ENCODE measurements at places on chromosomes 2 and 18.

GRCh38 chr18:54127759-54128378 lies 96.6 kb downstream of the MBD2 start:
- peak; percentile 8 for DNase-seq

- DNase-seq = no peak
These were observed 71.1 kb downstream of the DSC3 start for GRCh38 chr18:30971338-30971956.

GRCh38 chr2:54716375-54716774 lies 7.1 kb upstream of the EML6 start:
- DNase-seq = no peak

DNA sequence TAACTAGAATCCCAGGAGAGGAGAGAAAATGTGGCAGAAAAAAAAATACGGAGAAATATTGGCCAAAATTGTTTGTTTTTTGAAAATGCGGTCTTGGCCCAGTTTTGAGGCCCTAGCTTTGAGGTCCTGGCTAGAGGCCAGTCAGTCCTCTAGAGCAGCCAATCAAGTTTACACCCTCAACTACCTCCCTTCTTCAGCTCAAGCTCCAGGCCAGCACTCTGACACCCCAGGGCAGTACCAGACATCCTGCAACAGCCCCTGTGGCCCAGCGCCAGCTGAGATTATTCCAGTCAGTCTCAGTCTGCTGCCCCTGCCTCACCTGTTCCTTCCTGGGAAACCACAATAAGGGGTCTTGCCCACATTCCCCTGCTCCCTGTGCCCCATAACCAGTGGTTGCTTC lies 107.7 kb downstream of the UGGT1 start:
- no peak for DNase-seq

DNA sequence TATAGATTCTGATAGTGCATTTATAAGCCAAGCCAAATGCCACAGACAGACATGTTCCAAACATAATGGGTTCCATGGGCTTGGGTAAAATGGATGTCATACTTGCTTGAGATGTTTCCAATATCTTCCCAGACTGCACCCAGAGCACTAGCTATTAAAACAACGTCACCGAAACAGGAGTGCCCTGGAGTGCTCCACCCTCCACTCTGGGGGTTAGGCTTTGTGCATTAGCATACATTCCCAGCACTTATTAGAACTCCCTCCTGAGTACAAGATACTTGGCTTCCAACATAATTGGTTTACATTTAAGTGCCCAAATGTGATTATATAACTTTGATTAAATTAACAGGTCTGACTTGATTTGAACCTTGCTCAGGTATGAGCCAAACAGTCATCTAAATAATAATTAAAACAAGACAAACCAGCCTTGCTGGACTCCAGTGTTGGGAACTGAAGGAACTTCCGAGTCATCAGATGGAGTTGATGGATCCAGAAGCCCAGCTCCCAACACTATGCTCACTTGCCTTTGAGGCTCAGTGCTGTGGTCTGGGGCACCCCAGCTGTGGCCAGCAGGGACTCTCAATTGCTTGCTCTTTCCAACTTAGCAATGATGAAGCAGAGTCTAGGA lies 60.5 kb upstream of the LGALSL start:
- DNase-seq = no peak

GRCh38 chr2:191933307-191934105 lies 86.6 kb upstream of the CAVIN2 start:
- no peak for DNase-seq

DNA sequence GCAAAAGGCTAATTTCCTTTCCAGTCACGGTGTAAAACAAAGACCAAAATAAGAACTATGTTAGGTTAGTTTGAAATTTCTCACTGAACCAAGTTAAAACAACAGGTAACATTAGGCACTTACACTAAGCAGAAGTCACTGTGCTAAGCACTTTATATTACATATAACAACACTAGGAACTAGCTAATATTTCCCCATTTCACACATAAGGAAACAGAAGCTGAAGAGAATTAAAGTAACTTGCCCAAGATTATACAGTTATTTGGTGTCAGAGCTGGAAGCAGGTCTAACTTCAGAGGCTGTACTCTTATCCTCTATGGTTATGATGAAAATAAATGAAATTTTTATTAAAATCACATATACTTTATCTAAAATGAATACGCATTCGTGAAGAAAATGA lies 5.9 kb downstream of the ITSN2 start:
- no peak for DNase-seq

DNA sequence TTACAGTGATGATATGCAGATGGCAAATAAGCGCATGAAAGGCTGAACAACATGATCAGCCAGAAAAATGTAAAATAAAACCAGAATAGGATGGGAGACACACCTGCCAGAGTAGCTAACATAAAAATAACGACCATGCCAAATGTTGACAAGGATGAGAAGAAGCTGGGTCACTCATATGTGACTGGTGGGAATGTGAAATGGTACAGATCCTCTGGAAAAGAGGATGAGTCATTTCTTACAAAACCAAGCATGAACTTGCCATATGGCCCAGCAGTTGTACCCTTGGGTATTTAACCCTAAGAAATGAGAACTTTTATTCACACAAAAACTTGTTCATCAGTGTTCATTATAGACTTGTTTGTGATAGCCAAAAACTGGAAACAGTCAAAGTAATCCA lies 143.8 kb downstream of the SH3BP4 start:
- DNase-seq = no peak

DNA sequence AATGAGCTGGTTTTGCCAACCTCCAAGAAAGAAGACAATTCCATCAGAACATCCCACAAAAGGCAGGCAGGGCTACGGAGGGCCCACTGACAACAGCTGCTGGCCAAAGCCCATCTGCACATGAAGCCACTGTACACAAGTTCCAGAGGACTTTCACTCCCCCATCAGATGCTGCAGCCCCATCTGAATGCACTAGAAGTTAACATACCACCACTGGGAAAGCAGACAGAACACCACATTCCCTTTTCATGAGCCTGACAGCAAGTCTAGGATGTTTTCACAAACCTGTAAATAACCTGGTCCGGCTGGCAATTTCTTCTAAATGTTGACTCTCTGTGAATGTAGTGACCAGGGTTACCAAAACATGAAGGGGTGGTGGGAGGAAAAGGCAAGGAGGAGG lies 41.5 kb downstream of the CCBE1 start:
- no peak for DNase-seq

DNA sequence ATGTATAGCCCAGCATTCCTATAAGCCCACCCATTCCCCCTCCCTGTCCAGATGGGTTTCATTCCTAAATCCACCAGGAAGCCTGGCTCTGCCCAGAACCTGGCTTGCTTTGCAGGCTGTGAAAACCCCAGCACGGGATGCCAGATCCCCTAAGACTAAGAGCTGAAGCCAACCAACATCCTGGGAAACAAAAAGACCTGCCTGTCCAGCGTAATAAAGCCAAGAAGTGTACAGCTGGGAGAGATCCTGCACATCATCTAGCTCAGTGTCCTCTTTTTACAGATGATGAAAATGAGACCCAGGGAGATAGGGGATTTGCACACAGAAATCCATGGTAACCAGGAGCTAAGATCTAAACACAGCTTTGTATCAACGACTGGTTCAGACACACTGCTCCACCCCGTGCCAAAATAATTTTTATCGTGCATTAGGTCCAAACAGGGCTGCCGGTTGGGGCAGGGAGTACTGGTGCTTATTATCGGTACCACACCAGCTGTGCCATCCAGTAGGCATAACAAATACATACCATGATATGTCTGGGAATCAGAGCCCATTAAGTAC lies 2.9 kb downstream of the RND3 start:
- DNase-seq = no peak

- DNase-seq = no peak
These were observed 119.8 kb downstream of the PLEKHM3 start for GRCh38 chr2:207905546-207905945.

GRCh38 chr2:11827547-11827946 lies 81.1 kb downstream of the LPIN1 start:
- DNase-seq = no peak

GRCh38 chr2:198337368-198337767 lies 533.0 kb downstream of the PLCL1 start:
- no peak for DNase-seq

DNA sequence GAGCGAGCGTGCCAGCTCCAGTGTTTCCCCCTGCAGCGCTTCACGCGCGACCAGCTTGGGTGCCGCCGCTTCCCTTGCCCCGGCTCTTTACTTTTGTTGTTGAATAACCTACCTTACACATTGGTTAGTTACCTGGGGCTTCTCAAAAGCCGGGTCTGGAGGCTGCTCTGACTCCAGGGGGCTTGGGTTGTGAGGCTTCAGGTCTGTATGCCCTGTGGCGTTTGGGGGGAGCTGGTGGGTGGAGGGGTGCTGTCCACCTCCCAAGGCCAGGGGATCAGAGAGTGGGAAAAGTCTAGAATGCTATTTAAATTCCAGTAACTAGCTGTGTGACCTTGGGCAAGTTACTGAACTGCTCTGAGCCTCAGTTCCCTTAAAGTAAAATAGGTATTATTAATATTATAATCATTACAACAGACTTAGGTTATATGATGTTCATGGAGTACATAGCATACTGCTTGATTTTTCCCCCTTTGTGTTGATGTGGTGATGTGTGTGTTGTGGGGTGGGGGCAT lies 770 bp downstream of the LYPD6B start:
- no peak for DNase-seq

GRCh38 chr2:109057686-109058085 lies 68.7 kb upstream of the EDAR start:
- no peak for DNase-seq

- no peak for DNase-seq
These were observed 1974.8 kb upstream of the LRRTM1 start for GRCh38 chr2:82279367-82279766.

DNA sequence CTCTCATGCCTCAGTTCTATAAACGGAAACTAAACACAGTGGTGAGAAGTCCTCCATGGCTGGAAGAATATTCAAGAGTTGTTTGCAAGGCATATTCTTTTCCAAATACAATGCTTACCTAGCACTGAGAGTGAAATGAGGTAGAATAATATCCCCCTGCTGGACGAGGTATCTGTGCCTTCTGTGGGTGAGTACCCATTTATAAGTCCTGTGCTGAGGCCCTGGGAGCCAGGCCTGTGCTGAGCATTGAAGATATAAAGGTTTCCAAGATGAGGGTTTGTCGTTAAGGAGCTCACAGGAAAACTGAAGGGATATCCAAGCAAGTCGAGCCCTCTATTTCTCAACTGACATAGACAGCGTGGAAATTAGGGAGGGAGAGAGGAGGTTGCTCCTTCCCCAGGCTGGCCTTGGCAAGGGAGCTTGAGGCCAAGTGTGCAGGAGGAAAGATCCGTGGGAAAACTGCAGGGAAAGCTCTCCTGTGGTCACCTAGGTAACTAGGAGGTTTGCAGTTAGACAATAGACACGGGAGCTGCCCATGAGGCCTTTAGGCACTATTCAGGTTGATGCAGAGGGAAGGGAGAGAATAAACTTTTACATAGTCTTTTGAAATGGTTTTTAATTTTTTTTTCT lies 17.6 kb downstream of the PTPRM start:
- no peak for DNase-seq

DNA sequence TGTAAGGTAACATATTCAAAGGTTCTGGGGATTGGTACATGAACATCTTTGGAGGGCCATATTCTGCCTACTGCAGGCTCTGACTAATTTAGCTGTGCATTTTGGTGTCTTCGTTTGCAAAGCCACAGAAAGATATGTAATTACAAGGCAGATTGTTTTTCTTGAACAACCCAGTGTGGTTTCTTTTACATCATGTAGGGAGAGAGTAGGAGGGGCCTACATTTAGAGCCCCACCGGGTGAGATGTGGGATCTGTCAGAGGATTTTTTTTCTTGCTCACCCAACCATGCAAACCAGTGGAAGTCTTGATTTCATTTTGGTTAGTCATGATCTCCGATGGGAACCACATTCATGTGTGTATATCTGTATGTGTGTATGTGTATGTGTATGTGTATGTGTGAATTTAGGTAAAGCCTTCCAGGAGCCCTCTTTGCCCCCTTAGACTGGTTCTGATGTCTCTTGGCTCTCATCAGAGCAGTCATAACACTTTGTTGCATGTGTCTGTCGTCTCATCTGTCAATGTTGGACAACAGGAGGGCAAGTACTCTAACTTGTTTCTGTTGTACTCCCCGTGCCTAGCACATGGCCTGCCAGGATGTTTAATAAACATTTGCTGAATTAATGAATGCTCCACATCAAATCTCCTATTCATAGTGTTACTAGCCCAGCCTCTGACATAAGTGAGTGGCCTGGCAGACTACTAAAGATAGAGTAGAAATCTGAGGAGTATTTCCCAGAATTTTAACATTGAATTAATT lies 239.9 kb downstream of the MTX2 start:
- no peak for DNase-seq

DNA sequence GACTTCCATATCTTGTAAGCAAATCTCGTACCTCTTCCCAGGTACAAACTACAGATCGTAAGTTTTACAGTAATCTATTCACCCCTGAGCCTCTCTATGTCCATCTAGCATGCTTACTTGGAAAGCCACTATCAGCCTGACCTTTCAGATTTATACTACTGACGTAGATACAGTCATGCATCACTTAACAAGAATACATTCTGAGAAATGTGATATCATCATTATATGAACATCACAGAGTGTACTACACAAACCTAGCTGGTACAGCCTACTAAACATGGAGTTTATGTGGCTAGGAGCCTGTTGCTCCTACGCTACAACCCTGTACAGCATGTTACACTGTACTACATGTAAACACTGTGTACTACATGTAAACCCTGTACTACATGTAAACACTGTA lies 293.2 kb upstream of the ZNF804A start:
- no peak for DNase-seq

DNA sequence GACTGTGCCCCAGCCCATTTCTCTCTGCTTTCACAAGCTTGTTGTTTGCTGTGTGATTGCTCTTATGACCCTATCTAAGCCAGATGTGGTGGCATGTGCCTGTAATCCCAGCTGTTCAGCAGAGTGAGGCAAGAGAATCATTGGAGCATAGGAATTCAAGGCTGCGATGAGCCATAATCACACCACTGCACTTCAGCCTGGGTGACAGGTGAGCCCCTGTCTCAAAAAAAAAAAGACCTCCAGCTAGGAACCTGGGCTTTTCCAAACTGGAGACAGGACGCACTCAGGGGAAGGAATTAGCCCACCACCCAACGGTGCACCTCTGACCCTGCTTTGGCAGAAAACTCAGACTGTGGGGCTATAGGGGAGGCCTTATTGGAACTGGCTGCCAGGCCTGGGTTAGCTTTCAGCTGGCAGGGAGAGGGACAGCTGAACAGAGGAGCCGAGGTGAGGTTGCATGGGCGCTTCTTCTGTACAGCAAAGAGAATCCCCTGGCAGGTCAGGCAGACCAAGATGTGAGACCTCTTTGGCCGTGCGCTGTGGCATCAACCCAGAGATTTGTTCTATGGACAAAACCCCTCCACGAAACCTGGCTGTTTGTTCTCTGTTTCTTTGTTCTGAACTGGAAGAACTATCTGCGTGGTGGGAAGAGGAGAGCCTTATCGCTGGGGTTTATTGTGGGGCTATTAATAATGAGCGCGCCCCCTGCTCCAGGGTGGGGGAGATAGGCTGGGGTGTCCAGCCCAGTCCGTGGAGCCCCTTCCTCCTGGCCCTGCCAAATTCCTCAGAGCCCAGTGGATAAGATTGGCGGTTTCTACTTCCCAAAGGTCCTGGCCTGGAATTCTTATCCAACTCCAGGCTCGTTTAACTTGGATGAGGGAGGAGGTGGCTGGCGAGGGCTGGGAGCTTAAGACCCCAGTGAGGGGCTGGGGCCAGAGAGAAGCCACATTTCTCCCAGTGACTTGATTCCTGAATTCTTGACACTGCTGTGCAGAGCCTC lies 38.8 kb upstream of the SMAD7 start:
- no peak for DNase-seq

- DNase-seq = no peak
These were observed 83.3 kb upstream of the CD28 start for GRCh38 chr2:203623096-203623495.

Data from natural killer cell (primary cell).